ENCODE measurements at places on chromosomes 7 and 10.

GRCh38 chr10:63760708-63761047, 239.5 kb downstream of the REEP3 start:
- no peak for DNase-seq

- DNase-seq: no peak
Observed at GRCh38 chr10:121713486-121713885, 115.2 kb upstream of the FGFR2 start.

DNA sequence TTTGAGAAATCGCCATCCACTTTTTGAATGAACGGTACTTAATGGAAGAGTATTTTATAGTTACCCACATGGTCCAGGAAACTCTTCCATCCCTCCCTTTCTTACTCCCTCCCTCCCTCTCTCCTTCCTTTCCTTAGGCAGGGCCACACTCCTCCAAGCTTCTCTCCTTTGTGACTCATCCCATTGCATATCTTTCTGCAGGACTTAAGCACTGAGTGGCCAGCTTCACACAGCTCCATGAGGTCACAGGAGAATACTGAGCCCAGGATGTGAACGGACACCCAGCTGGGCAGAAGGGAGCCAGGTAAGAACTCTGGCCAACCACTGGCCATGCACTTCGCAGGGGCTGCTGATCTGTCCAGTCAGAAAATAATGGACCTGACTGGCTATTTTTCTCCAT, 189.7 kb upstream of the ADCY1 start:
- no peak for DNase-seq

GRCh38 chr7:84821671-84822534, 365.0 kb downstream of the SEMA3D start:
- no peak for DNase-seq

DNA sequence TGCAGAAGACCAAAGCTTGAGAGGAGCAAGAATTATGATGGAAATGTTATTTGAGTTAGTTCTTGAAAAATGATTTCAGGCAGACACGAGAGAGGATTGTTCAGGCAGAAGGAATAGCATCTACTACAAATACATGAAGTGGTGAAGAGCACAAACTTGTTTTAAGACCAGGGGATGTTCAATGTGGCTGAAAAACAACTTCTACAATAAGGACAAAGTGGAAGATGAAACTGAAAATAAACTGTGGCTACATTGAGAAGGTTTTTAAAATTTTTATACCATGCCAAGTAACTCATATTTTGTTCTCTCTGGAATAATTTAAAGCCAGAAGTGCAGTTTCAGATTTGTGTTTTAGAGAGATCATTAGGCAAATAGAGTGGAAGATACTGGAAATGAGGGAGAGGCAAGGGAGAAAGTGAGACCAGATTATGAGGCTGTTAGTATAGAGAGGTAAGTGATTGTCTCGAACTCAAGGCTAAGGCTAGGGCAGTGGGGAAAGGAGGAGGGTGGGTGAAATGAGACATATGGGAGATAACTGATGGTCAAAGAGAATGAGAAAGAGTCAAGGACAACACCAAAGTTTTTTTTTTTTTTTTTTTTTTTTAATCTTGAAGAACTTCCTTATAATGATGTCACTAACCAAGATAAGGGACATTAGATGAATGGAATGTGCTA, 115.4 kb downstream of the MDFIC start:
- no peak for DNase-seq

All from left renal cortex interstitium (tissue), 4 donors.